ENCODE measurements at places on chromosomes 6 and 20.

- DNase-seq: no peak
Measured at GRCh38 chr6:119961450-119961849, 611.9 kb upstream of the MAN1A1 start.

- DNase-seq: no peak
Measured at GRCh38 chr6:170313716-170314295, 7.2 kb downstream of the FAM120B start.

- DNase-seq: no peak
Measured at GRCh38 chr6:2866171-2866846, 24.6 kb upstream of the SERPINB1 start.

DNA sequence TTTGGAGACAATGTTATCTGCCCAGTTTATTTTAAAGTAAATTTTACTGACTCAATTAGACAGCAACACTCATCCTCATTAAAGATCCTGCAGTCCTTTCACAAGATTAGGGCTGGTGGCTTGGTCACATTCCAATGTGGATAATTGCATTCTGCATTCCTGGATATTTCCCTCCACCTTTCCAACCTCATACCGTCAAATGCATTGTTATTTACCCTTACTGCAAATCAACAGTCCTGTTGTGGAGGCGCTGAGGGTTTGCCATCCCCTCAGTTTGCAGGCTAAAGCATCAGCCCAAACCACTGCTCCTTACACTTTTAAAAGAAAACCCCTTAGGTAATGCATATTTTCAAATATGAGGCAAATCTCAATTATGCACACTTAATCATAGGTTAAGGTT, 5.4 kb downstream of the CITED2 start:
- DNase-seq: no peak

GRCh38 chr6:151722342-151722741, 85.1 kb upstream of the ESR1 start:
- DNase-seq: no peak

DNA sequence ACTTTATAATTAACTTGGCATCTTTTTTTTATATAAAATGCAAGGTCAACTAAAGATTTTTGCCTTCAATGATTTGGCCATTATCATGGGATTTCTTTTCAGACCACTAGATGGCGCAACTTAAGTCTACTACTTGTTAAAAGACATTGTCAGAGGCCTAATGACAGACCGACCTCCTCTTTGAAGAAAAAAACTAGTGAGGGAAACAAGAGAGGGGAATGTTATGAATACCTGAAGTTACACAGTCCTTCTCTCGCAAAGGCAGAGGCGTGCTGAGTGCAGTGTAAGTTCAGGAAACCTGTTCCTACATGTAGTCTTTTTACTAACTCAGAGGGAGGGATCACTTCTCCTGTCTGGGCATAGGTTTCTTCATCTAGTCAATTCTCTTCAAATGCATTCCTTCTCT, 9.3 kb downstream of the TRAPPC3L start:
- no peak for DNase-seq

DNA sequence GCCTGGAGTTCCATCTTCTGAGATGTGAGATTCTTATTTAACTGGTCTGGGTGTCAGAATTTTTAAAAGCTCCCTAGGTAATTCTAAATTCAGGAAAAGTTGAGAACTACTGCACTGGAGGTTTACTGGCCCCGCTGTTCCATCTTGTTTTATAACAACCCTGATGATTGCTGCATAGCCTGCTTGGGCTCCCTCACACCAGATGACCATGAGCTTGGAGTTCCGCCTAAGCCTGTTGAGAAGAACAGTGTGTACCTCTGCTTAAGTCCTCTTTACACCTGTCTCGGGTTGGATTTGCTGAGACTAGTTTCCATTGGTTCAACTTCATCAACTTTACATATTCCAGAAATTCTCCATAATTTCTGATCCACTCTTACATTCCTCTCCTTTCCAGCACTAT, 77.9 kb downstream of the FKBP5 start:
- DNase-seq: no peak

DNA sequence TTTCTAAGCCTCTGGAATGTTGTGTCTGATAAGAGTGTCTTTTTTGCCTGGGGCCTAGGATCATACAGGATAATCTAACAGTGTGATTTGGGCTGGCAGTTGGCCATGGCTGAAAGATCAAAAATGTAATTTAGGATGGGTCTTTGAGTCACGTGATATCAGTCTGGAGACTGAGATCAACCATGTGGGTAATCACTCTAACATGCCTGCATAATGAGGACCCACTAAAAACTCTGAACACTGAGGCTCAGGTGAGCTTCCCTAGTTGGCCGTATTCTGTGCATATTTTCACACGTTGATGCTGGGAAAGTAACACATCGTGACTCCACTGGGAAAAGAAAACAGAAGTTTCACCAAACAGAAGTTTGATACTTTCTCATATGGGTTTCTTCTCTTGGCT, 6.3 kb upstream of the MMS22L start:
- DNase-seq: no peak

DNA sequence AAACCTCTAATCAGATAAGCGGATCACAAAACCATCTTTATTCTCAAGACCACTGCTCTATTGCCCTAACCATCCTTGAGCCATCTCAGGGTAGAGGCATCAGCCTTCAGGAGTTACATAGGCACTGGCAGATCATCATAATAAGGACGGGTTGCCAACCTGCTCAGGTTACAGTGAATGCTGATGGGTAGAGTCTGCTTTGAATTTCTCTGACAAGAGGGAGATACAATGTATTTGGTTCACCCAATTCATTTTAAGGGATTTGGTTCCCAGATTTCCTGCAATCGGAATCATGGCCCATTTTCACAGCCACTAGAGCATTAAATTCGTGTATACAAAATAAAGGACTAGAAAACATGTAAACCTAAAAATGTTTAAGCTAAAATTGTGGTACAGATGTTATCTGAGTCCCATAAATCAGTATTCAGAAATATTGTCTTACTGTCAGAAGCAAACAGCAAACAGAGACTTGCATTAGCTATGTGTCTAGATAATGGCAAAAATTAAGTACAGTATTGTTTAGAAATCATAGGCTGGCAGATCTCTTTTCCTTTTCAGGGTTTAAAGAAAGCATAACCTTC, 41.9 kb upstream of the TMEM170B start:
- no peak for DNase-seq

DNA sequence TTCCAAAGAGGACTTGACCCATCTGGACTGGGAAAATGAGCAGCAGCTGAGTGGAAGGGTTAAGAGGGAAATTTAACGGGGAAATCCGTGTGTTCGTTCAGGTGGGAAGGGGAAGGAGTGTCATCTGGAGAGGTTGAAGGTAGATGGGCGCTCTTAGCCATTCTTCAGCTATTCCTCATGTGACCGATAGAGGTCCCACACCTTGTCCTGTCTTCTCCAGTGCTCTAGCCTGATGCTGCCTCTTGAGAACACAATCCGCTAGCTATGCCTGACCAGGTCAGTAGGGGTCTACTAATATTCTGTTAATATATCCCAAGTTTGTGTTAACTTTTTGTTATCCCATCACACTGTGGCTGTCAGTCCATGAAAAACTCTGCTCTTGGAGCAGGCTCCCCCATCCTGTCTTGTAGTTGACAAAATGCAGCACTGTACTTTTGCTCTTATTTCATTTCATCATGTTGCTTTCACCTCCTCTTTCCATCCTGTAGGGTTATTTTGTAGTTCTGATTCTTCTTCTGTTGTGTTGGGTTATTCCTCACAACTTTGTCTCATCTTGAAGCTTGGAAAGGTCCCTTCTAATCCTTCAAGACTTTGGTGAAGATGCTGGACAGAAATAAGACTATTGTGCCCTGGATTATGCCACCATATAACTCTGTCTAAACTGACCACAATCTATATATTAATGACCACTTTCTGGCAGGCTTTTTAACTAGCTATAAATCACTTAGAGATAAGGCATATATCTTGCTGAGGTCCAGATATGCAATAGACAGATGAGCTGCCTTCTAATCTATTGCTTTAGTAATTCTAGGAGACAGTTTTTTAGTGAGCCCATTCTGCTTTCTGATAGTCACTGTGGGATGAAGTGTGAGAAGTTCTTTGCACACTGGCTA, 123.4 kb upstream of the SUPT3H start:
- DNase-seq: no peak

DNA sequence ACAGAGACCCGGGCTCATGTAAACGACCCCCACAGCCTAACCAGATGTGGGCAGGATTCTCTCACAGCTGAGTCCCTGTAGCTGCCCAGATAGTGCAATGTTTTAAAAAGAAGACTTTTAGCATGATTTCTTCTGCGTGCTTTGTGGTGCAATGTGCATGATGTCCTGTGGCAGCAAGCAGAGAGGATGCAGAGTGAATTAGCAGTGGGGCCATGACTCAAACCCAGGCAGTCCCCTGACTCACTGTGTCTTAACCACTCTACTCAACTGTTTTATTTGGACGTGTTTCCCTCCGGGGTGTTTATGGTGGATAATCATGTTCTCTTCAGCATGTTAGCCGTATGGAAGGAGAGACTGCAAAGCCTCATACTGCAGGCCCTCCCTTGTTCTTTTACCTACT, 247.9 kb downstream of the SLC24A3 start:
- no peak for DNase-seq

- DNase-seq: no peak
Measured at GRCh38 chr6:4809999-4810918, 34.1 kb downstream of the CDYL start.

DNA sequence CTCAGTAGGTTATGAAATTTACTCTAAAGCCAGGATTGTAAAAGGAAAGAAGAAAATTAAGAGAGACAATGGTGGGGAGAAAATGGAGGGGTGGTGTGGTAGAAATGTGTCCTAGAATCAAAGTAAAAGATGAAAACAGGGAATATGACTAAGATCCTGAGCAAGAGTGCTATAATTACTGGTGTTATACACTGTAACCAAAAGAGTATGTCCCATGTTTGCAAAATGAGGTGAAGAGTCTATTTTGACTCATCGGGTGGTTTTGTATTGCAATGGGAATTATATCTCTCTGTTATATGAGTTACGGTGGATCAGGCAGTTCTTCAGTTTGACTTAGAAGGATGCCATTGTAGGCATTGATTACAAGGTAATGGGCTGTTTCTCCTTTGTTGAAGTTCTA, 8.5 kb downstream of the L3MBTL3 start:
- no peak for DNase-seq

DNA sequence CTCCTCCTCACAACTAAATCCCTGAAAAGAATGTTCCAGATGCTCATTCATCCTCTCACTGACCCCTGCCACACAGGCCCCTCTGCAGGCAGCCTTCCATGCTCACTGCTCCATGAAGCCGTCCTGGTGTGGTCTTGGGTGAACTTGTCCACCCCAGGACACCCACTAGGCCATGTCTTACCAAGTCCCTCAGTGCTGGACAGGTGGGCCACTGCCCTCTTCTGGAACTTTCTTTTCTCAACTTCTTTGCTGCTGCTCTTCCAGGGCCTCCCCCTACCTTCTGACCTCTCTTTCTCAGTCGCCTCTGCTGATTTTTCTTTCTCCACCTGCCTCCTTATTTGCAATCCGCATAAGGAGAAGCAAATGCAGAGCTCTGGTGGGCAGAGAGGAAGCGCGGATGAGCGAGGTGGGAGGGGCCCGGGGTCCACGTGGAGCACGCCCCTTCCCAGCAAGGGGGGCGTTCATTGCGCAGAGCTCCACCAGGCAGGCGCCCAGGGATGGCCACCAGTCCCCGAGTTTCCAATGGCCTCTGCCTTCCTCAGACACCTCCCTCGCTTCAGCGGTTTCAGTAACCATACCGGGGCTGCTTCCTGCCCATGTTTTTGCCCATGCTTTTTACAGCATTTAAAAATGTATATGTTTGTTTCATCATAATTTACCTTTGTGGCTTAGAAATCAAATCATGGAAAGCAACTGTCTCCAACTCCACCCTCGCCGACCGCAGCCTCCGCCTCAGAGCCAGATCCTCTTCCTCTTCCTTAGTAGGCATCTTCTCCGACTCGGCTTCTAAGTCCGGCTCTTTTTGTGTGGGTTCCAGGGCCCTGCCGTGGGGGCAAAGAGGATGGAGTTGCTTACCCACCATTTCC, 129.6 kb downstream of the ZDHHC14 start:
- DNase-seq: no peak

DNA sequence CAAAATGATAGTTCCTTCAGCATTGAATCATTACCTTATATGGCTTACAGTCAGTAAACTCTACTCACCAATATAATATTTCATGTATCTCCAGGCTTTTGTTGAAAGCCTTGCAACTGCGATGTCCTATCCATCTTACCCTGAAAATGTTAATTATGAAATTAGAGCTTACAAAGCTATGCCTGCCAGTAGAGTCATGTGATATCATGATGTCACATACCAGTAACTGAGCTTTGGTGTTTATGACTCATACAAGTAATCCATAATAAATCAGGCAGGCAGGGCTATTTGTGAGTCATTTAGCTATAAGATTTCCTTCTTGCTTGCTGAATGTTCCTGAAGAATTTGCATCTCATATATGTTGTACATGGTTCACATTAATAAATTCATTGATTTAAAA, 44.9 kb upstream of the FAM83B start:
- DNase-seq: no peak

DNA sequence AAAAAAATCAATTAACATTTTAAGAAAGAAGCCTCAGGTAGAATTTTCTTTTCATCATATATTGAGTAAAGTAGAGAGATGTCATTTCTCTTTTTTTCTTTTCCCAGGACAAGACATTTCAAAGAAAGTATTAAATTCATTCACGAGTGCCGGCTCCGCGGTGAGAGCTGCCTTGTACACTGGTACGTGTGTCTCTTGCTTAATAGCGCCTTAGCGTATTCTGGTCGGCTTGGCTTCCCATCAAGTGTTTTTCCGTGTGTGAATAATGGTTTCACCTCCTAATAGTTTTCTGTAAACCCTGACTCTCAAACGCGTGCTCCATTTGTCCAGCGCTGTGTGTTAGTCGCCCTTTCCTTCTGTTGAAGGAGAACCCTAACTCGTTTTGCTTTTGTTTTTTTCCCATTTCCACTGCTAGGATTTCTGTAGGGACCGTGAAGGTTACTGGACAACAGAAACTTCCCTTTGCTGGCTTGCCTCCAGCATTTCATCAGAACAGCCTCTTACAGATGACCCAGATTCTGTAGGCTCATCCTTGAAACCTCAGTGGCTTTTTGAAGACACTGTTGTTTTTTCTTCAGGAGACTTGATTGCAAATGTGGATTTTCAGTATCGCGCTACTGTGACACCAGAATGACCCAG, 45.7 kb upstream of the IRF4 start:
- DNase-seq: no peak
